ENCODE measurements at places on chromosomes 2 and 18. TPM values are rescaled to one million over a fixed set of nuclear protein-coding genes. Genes with fewer than 3 reads are reported as not detected.

GRCh38 chr18:63603772-63604171 lies 16.6 kb downstream of the SERPINB13 start:
- DNase-seq = no peak

DNA sequence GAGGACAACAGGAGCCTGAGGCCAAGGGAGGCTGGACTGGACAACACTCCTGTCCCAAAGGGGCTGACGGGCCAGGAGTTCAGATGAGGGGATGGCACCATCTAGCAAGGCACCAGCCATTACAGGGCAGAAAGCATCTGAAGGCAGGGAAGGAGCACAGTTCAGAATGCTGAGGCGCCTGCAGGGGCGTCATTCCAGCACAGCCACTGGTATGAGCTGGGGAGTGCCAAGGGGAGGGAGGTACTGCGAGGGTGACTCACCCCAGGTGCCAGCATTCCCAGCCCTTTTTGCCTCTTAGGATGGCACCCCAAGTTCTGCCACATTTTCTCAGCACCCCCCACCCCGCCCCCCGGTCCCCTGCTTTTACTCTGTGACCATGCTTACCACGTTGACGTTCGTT lies 129.8 kb upstream of the EPAS1 start:
- DNase-seq = no peak

DNA sequence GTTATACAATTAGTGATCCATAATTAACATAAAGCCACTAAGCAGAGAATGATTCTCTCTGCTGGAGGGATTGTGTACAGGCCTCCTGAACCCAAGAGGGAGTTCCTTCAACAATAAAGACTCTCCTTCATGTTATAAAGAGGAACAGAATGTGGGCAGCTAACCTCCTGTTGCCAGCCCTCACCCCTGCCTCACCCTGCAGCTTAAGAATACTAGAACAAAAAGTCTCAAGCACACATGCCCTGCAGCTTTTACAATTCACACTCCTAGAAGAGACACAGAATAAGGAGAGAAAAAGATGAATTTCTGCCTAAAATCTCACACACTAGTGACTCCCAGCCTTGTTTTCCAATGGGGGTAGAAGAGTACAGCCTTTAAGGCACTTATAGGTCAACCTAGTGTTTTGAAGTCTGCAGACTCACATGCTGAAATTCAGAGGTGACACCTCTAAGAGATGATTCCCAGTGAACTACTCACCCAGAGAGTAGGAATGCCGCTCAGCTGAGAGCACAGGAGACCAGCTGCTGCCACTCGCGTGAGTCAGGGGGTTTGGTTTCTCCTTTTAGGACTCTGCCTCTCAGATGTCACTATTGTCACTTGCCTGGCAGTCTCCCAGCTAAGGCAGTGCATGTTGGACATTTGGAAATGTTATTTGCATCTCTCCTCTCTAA lies 32.5 kb upstream of the IL1RL1 start:
- no peak for DNase-seq

- DNase-seq = no peak
Observed at GRCh38 chr18:79393181-79393634, 2.5 kb upstream of the NFATC1 start.

DNA sequence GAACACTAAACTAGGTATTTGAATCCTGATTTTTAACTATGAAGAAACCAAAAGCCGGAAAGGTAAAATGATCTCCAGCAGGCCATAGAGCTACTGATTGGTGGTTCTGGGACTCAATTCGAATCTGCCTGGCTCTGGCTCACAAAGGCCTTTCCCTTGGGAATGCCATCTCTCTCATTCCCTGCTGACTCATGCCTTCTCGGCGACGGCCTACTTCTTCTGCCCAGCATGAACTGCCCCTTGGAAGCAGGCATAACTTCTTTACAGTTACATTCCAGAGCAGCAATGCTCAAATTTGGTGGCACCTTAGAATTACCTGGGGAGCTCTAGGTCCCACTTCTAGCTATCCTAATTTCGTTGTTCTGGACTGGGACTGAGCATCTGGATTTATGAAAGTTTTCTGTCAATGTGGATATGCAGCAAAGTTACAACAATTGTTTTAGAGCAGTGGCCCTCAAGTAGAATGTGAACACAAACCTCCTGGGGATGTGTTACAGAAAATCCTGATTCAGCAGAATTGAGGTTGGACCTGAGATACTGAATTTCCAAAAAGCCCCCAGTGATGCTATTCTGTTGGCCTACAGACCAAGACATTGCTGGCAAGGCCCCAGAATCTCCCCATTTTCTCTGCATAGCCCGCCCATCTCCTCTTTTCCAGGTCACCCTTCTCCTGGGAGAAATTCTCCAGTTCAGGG lies 261.1 kb downstream of the CNTNAP5 start:
- DNase-seq = no peak

- DNase-seq = no peak
Observed at GRCh38 chr2:161972866-161973265, 101.1 kb downstream of the DPP4 start.

DNA sequence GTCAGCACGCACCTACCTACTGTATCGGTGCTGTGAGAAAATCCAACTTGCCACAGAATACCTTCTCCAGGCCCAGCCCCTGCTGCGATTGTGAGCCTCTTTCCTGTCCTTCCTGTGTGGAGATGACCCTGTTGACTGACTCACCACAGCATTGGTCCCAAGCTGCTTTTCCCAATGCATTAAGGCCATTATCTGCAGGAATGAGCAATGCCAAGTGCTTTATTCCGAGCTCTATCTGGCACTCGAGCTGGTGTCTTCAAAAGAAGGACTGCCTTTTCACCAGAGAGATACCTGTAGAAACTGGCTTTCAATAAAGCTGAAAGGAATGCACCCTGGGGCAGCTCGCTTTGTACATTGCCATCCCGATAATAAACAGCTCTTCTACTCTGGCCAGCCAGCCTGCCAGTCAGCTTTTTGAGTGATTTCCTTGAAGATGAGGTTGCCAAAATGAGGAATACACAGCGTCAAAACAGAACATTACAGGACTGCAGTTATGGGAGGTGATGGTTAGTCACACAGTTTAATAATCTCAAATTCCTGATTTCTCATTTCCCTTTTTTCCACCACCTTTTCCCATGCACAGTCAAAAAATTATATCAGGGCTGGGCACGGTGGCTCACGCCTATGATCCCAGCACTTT lies 8.3 kb upstream of the RNF103 start:
- no peak for DNase-seq

DQX1 gene
- 0.37 TPM for total RNA-seq

CNGA3 gene
- 0.85 TPM for total RNA-seq
